ENCODE measurements at places on chromosomes 11 and 22.
A peak's percentile ranks its signal among the peaks of the same experiment; 100 is the strongest.

DNA sequence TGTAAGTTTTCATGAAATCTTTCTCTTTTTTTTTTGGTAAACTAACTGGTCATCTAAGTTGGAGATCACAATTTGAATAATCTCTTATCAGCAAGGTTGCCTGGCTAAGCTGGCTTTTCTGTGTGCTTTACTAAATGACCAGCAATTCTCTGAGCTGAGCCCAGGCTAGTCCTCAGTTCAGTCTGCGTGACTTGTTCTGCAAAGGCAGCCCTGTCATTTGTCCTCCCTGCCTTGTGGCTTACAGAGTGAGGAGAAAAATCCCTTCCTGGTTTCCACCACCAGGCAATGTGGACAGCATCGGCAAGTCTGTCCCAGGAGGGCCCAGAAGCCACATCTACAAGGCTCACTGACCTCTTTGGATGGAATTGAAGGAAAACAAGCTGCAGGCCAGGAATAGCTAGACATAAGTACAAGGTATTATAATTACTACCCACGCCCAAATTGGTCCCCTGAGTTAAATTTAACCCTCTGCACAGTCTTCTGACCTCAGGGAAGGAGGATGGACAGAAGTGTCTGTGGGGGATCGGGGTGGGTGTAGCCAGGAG, 108.6 kb downstream of the SCN3B start:
- DNase-seq: no peak

- no peak for DNase-seq
These were observed 24.6 kb upstream of the TESMIN start for GRCh38 chr11:68775951-68776388.

DNA sequence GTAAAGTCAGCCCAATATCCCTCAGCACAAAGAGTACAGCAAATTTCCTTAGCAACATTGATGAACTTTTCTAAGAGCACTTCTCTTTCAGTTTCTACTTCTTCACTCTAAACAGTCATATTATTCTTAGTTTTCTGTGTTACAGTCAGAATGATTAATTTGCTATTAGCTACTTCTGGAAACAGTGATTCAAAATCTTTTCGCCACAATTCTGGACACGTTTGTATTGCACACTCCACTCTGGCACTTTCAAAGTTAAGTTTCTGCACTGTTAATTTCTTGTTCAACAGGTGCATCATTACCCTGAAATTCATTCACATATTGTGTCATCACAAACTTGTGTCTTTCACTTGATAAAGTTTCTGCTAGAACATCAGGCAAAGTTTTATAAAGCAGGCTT, 22.5 kb downstream of the ABTB2 start:
- DNase-seq: no peak

DNA sequence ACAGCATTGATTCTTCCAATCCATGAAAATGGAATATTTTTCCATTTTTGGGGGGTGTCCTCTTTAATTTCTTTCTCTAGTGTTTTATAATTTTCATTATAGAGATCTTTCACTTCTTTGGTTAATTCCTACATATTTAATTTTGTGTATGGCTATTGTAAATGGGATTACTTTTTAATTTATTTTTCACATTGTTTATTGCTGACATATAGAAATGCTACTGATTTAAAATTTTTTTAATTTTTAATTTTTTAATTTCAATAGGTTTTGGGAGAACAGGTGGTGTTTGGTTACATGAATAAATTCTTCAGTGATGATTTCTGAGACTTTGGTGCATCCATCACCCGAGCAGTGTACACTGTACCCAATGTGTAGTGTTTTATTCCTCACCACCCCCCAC, 26.6 kb upstream of the OOSP4B start:
- no peak for DNase-seq

- DNase-seq: peak; percentile 91
These were observed 15.7 kb downstream of the DAGLA start for GRCh38 chr11:61695917-61696316.

DNA sequence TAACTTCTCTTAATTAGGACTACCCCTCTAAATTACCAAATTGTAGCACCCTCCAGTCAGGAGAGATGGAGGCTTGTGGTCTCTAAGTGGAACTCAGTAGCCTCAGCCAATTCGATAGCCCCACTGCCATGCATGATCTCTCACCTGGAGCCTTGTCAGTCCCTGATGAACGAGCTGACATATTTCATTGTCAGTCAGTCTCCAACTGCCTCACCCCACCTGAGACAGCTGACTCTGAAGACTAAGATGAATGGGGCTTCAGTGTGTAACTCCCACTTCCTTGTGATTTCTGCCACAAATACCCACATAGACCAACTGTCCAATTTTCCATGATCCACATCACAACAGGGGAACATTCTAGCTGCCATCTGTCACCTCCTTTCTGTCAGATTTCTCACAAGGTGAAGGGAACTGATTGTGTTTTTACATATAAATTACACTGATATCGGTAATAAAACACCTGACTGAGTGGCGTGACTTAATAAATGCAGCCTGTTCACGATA, 206.5 kb downstream of the FAM181B start:
- DNase-seq: no peak

DNA sequence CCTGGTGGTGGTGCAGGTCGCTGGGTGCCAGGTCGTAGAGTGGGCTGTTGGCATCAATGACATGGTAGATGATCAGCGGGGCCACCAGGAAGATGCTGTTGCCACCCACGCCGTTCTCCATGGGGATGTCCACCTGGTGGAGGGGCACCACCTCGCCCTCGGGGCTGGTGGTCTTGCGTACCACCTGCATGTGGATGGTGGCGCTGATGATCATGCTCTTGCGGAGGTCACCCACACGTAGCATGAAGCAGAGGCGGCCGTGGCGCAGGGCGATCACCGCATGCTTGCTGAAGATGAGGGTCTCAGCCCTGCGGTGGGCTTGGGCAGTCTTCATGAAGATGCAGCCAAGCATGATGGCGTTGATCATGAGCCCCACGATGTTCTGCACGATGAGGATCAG, 1.2 kb downstream of the KCNJ11 start:
- no peak for DNase-seq

GRCh38 chr11:103862094-103862801, 174.2 kb upstream of the DDI1 start:
- no peak for DNase-seq

- no peak for DNase-seq
These were observed 223.8 kb downstream of the FAM76B start for GRCh38 chr11:95565724-95566141.

DNA sequence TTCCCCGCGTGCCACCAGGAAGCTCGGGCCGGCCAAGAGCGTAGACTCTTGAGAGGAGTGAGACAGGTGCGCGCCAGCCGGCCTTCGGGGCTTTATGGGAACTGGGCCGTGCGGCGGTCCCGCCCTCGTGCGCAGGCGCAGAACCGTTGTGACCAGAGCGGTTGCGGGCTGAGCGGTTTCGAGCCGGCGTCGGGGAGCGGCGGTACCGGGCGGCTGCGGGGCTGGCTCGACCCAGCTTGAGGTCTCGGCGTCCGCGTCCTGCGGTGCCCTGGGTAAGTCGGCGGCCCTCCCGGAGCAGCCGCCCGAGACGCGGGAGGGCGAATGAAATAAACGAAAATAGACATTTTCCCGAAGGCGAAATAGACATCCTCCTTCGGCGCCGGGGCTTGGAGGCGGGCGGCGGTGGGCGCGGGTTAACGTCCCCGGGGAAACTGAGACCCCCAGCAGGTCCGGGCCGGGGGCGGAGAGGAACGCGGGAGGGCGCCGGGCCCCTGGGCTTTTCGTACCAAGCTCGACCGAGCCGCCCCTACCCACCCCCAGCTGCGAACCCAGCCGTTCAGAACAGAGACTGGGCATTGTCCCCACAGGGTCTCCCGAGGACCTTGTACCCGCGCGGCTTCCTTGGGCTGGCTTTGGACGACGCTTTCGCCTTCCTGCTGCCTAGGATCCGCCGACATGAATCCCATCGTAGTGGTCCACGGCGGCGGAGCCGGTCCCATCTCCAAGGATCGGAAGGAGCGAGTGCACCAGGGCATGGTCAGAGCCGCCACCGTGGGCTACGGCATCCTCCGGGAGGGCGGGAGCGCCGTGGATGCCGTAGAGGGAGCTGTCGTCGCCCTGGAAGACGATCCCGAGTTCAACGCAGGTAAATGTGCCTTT, at the start of gene ASRGL1:
ASRGL1 (plus strand) TSS at position 146 of the 879 bp plus-strand sequence; CDS start at position 676, 530 bp downstream.
- peak; percentile 59 for DNase-seq

- no peak for DNase-seq
These were observed 9.1 kb downstream of the ANKK1 start for GRCh38 chr11:113396690-113397089.

GRCh38 chr11:126502159-126502558, 146.7 kb downstream of the ST3GAL4 start:
- no peak for DNase-seq

GRCh38 chr22:45538281-45538680, 35.6 kb downstream of the FBLN1 start:
- no peak for DNase-seq

- no peak for DNase-seq
These were observed 9.3 kb downstream of the TFIP11 start for GRCh38 chr22:26502688-26503561.

GRCh38 chr22:24063986-24064385, 52.9 kb downstream of the CABIN1 start:
- DNase-seq: no peak

DNA sequence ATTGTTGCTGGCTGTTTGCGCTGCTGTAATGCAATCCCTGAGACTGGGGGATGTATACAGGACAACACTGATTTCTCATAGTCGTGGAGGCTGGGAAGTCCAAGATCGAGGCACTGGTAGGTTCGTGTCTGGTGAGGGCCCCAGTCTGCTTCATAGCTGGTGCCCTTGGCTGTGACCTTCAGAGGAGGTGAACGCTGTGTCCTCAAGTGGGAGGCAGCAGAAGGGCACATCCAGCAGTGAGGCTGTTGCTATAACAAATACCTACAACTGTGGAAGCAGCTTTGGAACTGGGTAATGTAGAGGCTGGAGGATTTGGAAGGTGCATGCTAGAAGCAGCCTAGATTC, 21.3 kb downstream of the KRTAP5-5 start:
- DNase-seq: no peak

DNA sequence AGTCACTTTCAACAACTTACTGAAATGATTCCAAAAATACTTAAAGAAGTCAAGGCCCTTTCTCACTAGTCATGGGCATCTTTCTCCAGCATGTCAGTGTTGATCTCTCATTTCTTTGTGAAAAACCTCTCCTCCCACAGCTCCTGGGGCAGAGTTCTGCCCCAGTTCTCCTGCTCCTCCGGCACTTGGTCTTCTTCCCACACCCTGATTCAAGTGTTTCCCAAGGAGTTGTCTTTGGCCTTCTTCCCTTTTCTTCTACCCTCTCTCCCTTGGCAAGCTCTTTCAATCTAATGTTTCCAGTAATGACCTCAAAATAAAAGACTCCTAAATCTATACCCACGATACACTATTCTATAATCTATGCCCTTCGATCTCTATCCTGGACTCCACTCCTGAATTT, 42.1 kb upstream of the CCDC34 start:
- no peak for DNase-seq

DNA sequence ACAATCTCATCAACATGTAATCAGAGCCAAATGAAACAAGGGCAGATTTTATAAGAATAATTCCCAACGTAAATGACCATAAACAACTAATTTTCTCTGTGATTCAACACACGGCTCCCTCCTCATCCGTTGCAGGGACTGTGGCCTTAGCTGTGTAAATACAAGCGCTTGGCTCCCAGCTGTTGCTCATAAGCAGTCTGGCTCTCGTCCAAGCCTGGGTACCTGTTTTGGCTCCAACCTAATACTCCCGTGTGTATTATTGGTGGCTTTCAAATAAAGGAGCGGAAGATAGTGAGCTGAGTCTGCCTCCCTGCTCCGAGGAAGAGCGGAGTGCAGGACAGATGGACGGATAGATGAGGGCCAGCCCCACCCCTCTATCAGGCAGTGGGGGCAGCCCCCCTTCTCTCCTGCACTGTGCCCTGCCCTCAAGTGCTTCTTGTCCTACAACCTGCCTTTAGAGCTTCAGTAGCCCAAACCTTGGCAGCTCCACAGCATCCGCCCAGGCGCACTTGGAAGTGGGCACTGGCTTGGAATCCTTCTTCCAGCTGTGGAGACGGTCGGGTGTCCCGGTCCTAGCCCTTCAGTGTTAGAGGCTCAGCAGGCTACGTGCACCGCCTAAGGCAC, 670.9 kb downstream of the BRD1 start:
- DNase-seq: no peak

GRCh38 chr11:61885166-61885778, 6.1 kb downstream of the FADS3 start:
- no peak for DNase-seq

GRCh38 chr11:120499859-120500258, 11.7 kb upstream of the GRIK4 start:
- DNase-seq: no peak

GRCh38 chr11:124920356-124920755, 1.3 kb downstream of the HEPN1 start:
- no peak for DNase-seq

DNA sequence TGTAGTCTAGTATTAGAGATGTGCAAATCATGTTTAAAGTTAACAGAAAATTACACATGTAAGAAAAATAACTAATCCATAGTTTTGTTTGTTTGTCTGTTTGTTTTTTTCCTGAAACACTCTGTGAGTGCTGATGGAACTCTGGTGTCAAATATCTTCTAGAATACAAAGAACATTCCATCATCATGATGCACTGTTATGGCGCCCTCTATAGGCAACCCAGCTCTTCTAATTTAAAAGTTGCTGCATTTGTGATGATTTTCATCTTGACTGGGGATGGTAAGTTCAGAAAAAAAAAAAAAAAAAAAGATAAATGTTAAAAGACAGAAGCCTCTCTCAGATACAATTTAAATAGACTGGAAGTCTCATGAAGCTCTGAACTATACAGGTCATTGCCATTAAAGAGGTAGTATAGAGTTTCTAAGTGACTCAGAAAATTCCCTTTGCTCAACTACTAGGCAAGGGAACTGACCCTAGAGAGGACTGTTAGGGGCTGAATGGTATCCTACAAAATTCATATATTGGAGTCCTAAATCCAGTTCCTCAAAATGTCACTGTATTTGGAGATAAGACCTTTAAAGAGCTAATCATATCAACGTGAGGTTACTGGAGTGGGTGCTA, 597.2 kb upstream of the ANO3 start:
- DNase-seq: no peak

- no peak for DNase-seq
These were observed 430.0 kb downstream of the FAM181B start for GRCh38 chr11:82303671-82304070.

DNA sequence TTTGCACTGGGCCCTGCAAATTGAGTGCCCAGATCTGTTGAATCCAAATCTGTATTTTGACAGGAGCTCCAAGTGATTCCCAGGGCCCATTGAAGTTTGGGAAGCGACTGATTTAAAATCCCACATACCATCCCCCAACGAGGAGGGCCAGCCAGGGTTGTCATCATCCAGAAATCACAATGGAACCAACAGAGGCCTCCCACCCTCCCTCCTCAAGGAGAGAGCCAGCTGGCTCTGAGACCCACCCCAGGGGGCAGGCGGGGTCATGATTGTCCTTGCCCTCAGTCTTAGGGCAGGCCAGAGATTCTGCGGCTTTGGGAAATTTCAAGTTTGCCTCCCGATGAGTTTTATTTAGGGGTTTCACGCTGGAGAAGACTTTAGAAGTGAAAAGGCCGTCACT, 358.2 kb downstream of the MN1 start:
- DNase-seq: no peak

DNA sequence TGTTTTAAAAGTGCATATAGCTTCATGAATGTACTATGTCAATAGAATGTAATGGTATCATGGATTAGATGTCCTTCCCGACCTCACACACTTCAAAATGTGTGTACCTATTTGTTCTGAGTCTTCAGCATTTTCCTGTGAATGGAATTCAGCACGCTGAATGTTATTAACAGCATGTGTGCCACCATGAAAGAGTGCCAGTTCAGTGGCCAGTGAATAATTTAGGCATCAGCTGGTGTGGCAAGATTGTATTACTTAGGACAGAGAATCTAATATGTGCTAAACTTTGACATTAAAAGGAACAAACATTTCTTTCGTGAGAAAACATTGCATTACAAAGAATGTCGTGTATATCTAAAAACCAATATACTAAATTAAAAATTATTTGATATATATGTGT, 46.4 kb downstream of the HIPK3 start:
- no peak for DNase-seq

Data from T-helper 1 cell (primary cell).